Upper lobe of left lung (tissue), 6 donors: ENCODE measurements at places on chromosomes 2 and 18.

DNA sequence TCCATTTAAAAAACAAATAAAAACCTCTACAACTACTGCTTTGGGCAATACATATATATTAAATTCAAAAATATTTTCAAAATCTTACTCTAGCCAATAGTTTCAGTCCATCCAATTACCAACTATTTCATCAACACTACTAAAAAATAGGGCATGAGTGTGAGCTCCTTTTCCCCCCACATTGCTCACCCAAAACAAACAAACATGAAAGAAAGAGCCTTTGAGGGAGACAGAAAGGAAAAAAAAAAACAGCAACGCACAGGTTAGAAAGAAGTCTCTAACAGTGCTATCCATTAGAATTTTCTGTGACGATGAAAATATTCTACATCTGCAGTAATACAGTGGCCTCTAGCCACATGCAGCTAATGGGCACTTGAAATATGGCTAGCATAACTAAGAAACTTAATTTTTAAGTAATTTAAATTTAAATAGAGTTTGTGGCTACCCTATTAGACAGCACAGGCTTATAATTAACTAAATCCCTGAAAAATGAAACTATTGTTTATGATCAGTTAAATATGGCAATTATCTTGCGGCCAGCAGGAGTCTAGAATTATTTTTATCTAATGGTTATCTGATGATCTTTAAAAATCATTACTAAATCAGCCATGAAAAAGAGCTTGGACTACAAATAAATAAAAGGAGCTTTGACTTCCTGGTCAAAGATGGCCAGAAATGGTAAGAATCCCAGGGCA lies 59.2 kb downstream of the RBMS1 start:
- DNase-seq, result no peak

DNA sequence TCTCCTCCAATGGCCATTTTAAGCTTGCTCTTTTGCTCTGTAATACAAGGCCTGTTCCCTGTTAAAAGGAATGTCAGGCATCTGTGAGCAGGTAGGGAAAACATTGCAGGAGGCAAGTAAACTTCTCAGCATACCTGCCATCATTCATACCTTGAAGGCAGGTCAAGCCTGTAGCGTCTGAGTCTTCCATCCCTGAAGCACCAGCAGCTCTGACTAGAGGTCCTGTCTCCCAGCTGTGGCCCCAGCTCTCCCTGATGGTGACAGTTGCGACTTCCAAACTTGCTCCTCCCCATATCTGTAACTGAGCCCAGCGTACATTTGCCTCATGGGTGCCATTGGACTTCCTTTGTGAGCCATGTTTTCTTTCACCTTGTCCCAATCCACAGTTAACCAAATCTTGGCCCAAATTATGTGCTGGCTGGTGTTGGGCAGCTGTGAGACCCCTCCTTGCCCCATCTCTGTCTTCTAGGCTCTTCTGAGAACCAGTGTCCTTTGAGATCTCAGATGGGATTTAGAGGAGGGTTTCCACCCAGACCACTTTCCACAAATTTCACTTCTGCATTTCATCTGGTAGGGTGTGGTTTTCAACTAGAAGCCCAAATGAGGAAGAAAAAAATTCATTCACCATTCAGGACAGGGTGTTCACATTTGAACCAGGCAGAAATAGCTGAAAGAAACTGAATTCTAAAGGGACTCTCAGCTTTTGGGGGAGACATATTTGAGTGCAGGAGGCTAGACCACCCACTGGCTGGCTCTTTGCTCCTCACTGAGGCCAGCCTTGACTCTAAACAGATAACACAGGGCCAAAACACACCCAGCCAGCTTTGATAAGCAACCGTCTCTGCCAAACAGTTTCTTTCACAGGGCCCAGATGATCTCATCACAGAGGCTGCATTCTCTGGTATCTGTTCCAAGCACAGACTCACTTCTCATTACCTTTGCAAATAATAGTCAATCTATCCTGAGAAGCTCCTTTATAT lies 66.4 kb upstream of the MSH2 start:
- DNase-seq, result no peak

GRCh38 chr2:46225730-46226129 lies 71.5 kb upstream of the EPAS1 start:
- no peak for DNase-seq

DNA sequence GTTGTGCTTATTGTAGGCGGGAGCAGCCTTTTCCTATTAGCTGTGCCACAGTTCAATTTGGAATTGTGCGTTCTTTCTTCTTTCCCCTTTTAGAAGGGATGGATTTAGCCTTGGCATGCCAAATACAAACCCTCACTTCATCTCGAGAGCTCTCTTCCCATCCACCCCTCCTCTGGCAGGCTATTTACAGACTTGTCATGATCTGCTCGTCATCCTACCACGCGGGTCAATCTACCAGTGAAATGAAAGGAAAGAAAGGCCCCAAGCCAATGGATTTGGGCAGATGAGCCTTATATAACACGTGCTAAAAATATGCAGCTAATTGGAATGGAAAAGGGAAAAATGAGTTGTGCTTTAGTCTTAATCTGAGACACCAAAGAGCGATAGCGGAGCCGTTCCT lies 277.5 kb downstream of the PRKCE start:
- DNase-seq, result no peak

- no peak for DNase-seq
Measured at GRCh38 chr2:19893520-19894133, 8.2 kb downstream of the TTC32 start.

- no peak for DNase-seq
Measured at GRCh38 chr18:44804033-44804432, 123.3 kb downstream of the SETBP1 start.

DNA sequence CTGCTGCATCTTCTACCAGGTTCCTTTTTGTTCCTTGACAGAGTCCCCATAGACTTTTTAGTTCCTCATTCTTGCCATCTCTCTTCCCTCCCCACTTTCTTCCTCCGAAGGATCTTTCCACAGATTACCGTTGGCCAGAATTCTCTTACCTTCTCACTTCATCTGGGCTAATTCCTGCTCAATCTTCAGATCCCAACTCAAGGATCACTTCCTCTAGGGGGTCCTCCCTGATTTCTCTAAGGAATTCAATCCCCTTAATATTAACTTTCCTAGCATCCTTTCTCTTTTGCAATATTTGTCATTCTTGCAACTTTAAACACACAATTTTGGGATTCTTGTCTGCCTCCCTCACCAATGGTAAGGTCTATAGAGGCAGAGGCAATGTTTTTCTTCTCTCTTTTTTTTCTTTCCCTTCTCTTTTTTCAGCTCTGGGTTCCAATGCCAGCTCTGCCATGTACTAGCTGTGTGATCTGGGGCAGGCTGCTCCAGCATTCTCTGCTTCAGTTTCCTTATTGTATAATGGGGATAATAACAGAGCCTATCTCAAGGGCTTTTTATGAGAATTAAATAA lies 5.4 kb upstream of the KCNE4 start:
- DNase-seq, result no peak

DNA sequence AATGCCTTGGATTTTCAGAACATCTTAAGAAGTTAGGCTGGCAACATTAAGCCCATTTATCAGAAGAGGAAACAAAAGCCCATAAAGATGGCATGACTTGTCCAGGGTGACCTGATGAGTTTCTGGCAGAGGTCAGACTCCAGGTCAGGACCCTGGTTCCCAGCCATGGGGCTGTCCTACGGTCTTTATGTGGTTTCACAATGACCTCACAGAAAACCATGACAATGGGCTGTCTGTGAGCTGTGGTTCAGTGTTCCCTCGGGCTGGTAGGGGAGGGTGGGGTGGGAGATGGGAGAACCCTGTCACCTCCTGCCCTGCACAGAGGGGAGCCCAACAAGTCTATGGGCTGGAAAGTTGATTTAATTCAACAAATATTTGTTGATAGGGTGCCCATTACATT lies 101.8 kb downstream of the LOXHD1 start:
- DNase-seq, result no peak

DNA sequence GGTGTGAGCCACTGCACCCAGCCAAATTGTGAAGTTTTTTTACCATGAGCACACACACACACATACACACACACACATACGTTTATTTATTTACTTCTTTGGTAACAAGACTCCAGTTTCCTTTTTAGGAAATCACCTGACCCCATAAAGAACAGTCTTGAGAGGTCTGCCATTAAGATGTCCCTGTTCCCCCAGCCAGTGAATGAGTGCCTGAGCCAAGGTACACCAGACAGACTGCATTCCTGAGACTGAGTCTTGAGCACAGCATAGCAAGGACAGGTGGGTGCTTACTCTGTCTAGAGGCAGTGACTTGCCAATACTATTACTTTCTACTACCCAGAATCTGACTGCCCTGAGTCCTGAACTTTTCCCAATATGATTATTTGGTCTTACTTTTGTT lies 167.2 kb upstream of the SATB2 start:
- peak; percentile 57 for DNase-seq

GRCh38 chr2:226969417-226970080 lies 133.7 kb downstream of the RHBDD1 start:
- DNase-seq, result no peak

GRCh38 chr2:186399082-186399644 lies 86.9 kb upstream of the ZC3H15 start:
- DNase-seq, result no peak

DNA sequence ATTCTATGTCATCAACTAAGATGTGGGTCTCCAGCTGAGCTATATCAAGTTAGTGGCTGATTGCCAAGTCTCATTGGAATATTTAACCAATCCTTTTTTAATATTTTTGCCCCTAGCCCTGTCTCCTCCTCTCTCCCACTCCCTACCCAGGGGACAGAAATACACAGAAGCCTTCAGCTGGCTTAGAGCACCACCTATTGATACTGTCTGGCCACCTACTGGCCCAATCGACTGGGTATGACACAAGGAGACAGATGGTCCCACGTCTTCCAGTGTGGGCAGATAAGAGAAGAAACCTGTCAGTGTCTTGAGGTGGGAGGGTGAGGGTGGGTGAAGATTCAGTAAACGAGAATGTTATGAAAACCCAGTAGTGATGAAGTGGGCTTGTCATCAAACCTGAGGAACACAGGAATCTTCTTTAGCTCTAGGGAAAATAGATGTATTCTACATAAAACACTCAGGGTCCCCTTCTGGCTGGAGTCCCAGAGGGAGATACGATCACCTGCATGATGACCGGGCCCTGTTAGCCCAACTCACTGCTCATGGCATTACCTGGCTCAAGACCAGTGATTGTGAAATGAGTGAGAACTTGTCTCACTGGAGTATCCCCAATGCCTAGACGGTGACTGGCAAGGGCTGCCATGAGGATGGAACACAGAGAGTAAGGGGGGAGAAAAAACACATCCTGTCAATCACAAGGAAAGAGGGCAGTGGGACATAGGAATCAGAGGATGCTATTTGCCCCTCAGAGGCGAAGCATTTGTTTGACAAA lies 26.7 kb downstream of the POLR1A start:
- no peak for DNase-seq

GRCh38 chr2:231699006-231699405 lies 9.3 kb upstream of the PTMA start:
- peak; percentile 53 for DNase-seq

DNA sequence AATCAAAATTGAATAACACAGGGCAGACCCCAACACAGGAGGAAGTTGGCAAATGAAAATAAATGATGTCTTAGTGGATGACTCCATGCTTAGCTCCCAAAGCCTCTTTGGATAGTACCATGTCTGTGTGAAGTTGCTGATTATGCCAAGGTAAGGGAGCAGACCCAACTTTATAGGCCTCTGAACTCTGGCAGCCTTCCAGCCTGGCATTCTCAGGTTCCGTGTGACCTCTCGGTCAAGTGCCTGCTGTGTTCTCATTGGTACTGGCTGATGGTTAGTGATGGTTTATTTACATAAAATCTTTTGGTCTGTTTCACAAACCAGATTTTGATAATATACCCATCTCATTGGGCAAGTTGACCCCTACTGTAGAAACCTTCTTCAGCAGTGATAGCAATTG lies 112.2 kb upstream of the TTC39C start:
- DNase-seq, result no peak

DNA sequence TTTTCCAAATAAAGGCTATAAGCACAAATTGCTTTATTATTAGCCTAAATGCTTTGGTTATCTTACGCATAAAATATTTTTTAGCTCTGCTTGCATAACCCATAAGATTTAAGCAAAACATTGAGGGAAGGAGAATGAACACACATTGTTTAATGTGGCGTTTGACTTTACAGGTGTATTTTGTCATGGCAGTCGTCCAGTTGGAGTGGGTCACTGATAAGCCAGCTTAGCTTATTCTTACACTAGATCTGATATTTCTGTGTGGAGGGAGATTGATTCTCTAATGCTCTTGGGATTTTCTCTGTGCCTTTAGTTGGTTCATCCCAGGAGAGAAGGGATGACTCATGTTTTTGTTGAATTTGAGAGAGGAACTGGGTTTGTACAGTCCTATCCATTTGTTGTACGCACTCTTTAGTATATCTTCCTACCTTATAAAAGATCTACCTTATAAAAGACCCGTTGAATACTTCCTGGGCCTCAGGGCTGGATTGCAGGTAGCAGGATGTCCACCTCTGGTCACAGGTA lies 47.5 kb upstream of the ACYP2 start:
- DNase-seq, result no peak

GRCh38 chr18:13220361-13220991 lies 1.9 kb downstream of the LDLRAD4 start:
- DNase-seq, result no peak

- DNase-seq, result no peak
Measured at GRCh38 chr18:57326718-57327323, 25.5 kb upstream of the ST8SIA3 start.

DNA sequence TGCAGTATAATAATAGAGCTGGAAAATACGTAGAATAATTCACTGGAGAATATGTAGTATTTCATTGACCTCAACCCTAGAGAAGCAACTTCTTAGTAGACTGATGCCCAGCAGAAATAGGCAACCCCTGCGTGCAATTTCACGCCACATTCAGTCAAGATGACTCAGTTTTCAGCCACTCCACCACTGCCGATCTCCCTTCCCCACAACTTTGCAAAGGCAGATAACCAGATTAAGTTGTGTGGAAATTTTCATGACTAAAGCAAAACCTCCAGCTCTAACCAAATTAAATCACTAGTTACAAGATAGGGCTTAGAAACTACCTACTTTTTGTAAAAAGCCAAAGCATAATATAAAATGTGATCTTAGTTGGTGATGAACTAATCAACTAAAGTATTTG lies 63.3 kb upstream of the STK17B start:
- no peak for DNase-seq

DNA sequence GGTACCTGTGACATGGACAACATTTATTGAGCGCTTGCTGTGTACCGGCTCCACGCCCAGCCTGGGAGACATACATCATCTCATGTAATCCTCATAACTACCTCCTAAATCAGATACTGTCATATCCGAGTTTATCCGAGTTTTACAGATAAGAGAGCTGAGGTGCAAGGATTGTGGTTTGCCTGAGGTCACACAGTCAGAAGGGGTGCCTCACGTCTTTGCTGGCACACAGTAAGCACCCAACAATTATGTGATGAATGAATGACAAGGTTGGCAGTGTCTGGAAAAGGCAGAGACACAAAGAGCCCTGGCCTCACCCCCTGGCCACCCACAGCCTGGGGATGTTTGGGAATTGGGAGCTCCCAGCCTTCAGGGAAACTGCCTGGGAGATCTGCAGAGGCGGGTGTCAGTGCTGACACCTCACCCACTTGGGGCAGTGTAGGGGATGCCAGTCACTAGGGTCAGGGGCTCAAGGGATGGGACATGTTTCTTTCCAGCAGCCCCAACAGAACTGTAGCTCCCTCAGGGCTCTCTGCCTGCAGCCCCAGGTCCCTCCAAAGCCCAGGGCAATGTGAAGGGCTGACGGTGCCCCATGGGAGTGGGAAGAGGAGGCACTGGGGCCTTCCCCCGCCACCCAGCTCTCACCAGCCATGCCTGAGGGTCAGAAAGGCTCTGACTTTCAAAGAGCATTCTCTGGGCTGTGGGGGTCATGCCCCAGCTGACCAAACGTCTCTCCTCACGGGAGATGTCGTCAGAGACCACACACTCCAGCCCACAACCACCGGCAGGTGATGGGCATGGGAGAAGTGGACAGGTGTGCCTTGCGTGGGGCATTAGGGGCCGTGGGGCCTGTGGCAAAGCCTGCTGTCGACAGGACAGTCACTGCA lies 157.5 kb downstream of the ZFP36L2 start:
- no peak for DNase-seq
